GM04503 (cell line): ENCODE measurements at places on chromosomes 5 and 9.

GRCh38 chr5:96703384-96703920 is 41.3 kb downstream of the CAST start:
- no peak for DNase-seq

- DNase-seq = no peak
Measured at GRCh38 chr5:150441813-150442698, 7.5 kb downstream of the RPS14 start.

DNA sequence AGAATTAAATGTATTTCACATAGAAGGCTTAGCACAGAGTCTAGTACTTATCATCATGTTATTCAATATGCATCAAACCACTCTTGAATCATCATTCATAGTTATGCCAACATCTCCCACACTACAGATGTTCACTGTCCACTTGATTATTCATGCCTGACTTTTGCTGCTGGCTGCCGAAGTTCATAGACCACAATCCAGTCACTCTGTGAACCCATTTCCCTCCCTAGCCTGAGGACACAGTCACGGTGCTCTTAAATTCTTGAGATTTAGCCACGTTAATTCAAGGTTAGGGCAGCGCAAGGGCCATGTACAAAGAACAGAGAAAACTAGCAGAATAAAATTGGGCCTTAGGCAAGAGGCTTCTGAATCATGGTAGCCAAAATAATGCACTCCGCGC is 32.4 kb downstream of the ABCA1 start:
- no peak for DNase-seq

GRCh38 chr9:136493567-136493971 is 10.7 kb upstream of the SEC16A start:
- DNase-seq = no peak

GRCh38 chr5:112883192-112883591 is 22.1 kb downstream of the SRP19 start:
- DNase-seq = no peak

- DNase-seq = no peak
Measured at GRCh38 chr5:180179442-180180420, 29.3 kb downstream of the RASGEF1C start.

DNA sequence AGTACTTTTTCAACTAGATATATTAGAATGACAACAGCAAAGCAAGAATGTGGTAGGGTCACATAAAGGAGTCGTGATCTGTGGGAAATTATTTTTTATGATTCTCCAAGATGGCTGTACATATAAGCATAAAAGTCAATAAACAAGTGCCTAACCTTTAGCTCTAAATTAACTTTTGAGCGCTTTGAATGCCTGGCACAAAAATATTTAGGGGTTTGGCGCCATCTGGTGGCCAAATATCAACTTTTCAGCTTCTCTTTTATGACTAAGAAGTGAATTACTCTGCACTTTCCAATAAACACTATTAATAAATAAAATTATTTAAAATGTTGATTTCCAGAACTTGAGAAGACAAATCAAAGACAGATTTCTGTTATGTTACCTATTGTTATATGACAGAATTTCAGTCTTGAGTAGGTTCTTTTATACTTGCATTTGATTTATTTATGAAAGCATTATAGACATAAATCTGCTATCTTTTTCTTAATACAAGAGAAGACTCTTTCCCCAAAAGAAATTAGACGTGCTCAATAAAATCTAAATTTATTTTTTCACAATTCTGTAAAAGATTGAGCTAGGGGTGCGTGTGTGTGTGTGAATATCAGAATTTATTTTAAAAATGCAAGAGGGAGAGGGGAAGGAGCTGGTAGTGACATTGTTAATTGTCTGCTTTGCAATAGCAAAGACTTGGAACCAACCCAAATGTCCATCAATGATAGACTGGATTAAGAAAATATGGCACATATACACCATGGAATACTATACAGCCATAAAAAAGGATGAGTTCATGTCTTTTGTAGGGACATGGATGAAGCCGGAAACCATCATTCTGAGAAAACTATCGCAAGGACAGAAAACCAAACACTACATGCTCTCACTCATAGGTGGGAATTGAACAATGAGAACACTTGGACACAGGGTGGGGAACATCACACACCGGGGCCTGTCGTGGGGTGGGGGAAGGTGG is 36.7 kb upstream of the ARRDC3 start:
- peak; percentile 7 for DNase-seq

- peak; percentile 37 for DNase-seq
Measured at GRCh38 chr5:141338538-141339306, at the start of gene PCDHGA2. Gene PCDHGA2 (plus strand): TSS chr5:141338760.

- no peak for DNase-seq
Measured at GRCh38 chr9:131484051-131484445, 18.7 kb upstream of the POMT1 start.

GRCh38 chr9:132015866-132016265 is 63.8 kb downstream of the MED27 start:
- DNase-seq = no peak

GRCh38 chr5:93610581-93611272 is 27.7 kb downstream of the NR2F1 start:
- DNase-seq = no peak

DNA sequence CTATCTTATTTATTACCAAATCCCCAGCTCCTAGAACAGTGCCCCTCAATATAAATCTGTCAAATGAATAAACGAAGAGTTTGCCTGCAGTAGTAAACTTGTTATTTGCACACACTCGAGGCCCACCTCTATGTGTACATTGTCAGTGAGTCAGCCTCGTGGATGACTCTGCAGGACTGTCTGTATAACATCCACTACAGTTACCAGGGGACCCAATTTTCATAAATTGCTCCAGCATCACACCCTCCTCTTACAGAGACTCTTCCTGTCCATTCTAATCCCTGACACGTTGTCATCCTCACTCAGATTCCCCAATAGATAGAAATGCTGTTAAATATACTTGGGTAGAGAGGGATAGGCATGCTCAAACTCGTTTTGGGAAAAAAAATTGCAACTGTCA is 478.5 kb downstream of the RAB3C start:
- no peak for DNase-seq

- DNase-seq = no peak
Measured at GRCh38 chr5:36181774-36182173, 29.9 kb downstream of the SKP2 start.

DNA sequence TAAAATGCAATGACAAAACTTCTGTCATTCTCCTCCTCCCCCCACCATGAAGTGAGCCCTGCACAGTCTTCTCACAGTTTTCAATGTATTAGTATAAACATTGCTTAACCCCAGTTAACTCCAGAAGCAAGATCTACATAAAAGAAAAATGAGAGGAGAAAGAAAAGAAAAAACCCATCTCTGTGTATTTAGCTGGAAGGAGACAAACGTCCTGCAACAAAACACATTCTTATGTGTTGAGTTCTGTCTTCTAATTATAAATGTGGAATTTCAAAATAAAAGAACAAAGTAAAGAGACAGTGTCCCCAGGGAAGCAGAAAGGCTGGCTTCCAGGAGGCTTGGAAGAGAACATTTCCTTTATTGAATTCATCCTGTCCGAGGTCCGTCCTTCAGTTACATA is 491.9 kb upstream of the TUSC1 start:
- peak; percentile 78 for DNase-seq

DNA sequence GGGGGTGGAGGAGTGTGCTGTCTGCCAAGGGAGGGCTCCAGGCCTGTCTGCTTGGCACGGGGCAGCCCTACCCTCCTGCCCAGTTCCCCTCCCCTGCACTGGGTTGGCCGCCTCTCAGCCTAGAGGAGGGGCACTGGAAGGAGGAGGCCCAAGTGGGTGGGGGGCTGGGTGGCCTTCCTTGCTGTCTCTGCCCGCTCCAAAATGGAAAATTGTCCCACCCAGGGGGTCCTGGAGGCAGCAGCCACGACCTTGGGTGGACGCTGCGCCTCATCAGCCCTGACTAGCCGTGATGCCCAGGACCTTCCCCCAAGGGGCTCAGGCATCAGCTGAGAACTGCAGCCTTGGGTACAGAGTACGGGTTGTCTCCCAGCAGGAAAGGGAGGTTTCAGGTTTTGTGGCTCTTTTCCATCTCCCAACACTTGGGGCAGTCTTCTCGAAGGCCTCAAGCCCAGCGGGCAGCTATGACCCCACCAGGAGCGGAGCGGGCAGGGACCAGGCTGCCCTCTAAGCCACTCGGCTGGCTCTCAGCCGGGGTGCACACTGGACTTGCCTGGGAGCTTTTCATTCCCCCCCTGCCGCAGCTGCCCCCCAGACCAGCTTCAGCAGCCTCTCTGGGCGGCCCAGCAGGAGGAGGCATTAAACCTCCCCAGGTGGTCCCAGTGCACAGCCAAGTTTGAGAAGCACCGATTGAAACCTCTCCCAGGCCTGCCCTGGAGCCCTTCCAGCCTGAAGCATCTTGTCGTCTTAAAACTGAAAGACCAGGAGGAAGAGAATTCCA is 20.6 kb downstream of the NTNG2 start:
- DNase-seq = no peak

DNA sequence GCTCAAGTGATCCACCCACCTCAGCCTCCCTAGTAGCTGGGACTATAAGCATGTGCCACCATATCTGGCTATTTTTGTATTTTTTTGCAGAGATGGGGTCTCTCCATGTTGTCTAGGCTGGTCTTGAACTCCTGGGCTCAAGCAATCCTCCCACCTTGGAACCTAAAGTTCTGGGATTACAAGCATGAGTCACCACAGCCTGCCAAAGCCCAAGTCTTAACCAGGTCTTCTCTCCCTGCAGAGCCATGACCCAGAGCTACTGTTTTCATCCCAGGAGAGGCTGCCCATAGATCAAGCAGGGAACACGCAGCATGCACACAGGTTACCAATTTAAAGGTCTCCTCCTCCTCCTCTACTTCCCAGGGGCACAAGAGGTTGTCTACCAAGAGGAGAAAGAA is 29.7 kb downstream of the PCDHGC5 start:
- DNase-seq = no peak

GRCh38 chr5:169590602-169591001 is 7.0 kb downstream of the SPDL1 start:
- no peak for DNase-seq

DNA sequence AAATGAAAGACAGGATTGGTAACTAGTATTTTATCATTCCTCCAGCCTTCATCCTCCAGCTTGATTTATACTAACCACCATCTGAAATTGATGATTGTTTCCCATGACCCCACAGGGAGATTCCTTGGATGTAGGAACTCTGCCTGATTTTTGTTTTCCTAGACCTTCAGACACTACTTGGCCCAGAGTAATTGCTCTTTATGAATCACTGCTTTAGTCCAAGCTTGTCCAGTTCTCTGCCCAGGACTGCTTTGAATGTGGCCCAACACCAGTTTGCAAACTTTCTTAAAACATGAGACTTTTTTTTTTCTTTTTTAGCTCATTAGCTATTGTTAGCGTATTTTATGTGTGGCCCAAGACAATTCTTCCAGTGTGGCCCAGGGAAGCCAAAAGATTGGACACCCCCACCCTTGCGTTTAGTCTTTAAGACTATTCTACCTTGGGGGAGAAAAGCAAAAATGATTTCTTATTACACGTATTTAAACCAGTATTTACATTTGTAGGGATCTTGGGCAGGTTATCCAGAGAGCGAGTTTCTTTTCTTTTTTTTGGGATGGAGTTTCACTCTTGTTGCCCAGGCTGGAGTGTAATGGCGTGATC is 18.4 kb downstream of the BASP1 start:
- no peak for DNase-seq

- DNase-seq = no peak
Measured at GRCh38 chr9:112327718-112328450, 5.5 kb downstream of the PTBP3 start.

DNA sequence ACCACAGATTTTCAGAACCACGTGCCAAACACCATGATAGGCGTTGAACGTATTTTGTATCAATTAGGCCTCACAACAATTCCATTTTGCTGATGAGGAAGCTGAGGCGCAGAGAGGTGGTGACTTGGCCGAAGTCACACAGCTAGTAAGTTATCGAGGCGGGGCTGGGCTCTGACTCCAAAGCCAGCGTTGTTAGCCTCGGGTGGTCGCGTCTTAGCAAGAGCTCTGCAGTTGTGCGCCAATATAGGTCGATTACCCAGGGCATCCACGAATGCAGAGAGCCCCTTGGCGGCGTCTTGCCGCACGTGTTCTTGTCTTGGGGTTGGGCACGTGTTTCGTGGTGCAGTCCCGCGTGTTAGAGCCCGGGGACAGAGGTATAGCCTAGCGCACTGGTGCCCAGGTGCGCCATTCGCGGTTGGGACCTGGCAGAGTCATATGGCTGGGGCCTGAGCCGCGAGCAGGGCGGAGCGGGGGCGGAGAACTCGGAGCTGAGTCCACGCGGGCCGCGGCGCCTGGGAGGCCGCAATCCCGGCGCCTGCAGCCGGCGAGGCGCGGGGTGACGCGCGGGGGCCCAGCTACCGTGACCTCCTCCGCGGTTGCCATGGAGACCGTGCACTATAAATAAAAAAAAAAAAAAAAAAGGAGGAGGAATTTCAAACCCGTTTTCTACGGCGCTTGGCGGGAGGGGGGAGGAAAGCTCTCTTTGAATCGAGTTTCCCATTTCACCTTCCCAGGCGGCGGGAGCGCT is 62.3 kb downstream of the CXXC5 start:
- DNase-seq = no peak

- no peak for DNase-seq
Measured at GRCh38 chr5:157160001-157160400, 6.1 kb downstream of the GARIN3 start.

- no peak for DNase-seq
Measured at GRCh38 chr5:5592541-5592940, 170.1 kb downstream of the ICE1 start.

DNA sequence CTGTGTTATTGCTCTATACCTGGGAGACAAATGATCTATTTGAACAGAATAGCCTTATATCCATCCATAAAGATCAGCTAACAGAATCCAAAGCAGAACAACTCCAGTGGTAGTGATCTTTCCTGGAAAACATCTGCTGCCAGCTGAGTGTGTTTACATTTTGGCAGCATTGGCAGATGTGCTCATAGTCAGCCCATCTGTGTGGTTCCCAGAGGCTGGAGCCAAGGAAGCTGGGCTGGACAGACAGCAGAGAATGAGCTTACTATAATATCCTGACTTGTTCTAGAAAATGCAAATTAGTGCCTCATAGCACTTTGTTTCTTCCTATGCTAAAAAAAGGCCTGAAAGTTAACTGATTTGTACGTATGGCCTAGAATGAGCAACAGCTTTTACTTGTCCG is 99.7 kb downstream of the ST8SIA4 start:
- no peak for DNase-seq
